ENCODE measurements at places on chromosomes 4 and X.
A peak's percentile ranks its signal among the peaks of the same experiment; 100 is the strongest.

GRCh38 chrX:120791013-120791643, 84.5 kb downstream of the CT47B1 start:
- peak; percentile 10 for DNase-seq

DNA sequence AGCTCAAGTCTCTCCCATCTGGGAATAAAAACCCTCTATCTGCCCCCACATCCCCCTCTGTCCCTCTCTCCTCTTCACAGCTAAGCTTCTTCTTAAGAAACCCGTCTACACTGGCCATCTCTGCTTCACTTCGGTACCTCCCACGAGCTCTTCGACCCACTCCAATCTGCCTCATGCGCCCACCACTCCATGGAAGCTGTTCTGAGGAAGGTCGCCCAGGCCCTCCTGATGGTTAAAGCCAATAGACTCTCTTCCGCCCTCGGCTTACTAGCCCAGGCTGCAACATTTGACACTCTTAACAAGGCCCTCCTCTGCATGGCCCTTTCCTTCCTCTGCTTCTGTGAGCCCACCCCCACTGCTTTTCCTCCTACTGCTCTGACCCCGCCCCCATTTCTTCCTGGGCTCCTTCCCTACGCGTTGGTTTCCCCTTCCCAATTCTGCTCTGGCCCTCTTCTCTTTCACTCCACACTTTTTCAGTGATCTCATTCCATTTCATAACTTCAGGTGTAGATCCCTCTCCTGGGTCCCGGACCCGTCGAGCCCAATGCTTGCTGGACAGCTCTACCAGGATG, 11.8 kb downstream of the IQSEC2 start:
- no peak for DNase-seq

DNA sequence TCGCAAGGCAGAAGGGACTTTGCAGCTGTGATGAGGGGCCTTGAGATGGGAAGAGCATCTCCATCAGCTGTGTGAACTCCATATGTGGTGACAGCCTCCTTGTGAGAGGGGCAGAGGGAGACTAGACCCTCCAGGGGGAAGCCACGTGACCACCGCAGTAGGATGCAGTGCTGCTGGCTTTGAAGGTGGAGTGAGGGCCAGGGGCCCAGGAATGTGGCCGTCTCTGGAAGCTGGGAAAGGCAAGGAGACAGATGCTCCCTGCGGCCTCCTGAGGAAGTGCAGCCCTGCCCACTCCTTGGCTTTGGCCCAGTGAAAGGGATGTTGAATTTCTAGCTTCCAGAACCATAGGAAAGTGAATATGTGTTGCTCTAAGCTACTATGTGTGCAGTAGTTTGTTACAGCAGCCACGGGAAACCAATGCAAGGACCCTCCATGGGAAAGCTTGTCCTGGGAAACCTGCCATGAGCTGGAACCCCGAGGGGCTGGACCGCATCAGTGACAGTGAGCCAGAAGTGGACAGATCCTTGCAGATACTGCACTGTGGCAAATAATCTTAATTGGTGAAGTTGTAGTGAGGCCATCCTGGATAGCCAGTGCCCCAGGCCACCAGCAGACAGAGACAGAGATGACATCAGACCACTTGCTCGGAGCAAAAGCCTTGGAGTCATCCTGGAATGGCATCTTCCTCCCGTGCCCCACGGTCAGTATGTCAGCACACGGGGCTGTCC, 35.4 kb upstream of the SORCS2 start:
- DNase-seq = peak; percentile 49

DNA sequence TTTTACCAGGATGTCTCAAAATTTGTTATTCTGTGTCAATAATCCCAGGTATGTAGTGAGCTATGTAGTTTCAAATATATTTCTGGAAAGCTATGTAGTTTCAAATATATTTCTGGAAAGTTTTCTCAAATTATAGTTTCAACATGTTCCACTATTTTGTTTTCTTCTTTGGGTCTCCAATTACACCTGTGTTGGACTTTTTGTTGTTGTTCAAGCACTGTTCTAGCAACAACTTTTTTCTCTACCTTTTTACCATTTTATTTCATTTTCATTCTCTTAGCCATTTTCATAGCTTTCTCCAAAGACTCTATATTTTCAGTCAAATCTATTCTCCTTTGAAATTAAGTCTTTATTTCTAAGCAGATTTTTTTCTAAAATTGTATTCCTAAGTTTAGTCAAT, 88.4 kb downstream of the LCORL start:
- DNase-seq = no peak

- peak; percentile 15 for DNase-seq
These were observed at the start of gene NPFFR2 for GRCh38 chr4:72031868-72032608. TSS of gene NPFFR2 (plus strand) at chr4:72032000. CDS start at chr4:72128592, 96,592 bp downstream.

DNA sequence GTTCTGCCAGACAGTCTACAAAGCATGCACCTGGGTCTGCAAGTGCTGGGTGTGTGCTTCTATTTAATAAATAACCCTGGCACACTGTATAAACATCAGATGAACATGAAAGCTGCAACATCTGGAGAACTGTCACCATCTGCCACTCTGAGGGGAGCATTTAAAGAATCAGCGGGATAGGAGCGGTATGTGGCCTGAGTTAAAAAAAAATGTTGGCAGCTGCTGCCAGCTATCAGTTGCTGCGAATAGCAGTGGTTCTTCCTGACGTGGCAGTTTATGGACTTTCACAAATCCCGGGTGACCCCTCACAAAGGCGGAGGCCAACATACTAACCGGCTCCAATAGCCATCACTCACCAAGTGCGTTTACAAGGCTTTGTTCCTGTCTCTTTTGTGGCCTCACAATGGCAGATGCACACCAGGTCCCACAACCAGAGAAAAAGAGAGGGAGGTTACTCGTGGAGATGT, 95.1 kb downstream of the RASL11B start:
- DNase-seq = no peak

GRCh38 chrX:122913134-122913533, 270.9 kb upstream of the GRIA3 start:
- DNase-seq = no peak

DNA sequence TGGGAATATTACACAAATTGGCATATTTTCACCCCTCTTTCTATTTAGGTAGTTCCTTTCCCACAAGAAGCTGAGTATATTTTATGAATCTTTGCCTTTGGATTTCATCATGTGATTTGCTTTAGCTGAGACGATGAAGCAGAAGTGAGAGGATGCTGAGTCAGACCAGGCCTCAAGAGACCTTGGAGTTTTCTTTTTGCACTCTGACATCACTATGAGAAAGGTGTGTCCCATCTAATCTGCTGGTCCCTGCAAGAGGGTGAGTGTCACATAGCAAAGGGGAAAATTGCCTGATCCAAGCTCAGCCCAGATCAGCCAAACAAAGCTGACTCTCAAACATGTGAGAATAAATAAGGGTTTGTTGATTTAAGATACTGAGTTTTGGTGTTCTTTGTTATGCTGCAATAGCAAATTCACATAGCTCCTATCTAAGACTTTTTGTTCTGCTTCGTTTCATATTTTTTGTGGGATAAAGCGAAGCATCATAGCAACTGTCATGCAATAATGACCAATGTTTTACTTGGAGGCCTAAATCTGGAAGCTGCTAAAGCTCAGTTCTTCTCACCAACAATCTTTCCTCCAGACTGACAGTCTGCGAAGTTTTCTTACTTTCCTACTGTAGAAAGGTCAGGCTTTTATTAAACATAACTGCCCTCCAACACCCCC, 176.9 kb downstream of the PDHA2 start:
- no peak for DNase-seq

- DNase-seq = no peak
These were observed 372.9 kb upstream of the MAOA start for GRCh38 chrX:43283187-43283586.

DNA sequence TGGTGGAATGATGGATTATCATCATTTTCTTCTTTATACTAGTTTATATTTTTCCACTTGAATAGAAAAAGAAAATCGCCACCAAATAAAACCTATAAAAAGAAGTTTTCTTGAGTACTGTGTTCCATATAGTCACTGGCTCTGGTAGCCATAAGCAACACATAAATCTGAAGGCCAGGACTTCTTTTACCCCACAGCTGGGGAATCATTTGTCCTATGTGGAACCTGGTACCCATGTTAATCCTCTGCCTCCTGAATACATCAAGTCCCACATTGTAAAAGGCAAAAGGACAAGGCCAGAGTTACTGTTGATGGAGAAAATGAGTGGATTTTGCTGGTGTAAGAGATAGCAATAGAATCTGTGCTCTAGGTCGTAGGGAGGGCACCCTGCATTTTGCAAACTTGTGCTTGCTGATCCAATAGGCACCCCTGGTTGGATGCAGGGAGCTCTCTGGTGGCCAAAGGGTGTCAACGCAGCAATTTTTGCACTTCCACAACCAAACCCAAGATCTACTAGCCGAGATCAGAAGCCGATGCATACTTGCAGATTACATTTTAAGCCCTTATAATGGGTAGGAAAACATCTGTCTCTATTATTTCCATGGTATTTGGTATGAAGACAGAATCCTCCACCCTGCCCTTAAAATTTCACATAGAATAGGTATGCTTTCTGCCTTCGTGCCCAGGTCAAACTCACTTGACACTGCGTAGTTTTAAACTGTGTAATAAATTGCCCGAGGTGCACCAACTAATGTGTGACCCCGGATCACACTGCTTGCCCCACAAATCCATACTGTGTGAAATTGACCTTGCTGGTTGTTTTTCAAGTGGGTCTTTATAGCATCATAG, 146.2 kb upstream of the SCML1 start:
- DNase-seq = peak; percentile 49

DNA sequence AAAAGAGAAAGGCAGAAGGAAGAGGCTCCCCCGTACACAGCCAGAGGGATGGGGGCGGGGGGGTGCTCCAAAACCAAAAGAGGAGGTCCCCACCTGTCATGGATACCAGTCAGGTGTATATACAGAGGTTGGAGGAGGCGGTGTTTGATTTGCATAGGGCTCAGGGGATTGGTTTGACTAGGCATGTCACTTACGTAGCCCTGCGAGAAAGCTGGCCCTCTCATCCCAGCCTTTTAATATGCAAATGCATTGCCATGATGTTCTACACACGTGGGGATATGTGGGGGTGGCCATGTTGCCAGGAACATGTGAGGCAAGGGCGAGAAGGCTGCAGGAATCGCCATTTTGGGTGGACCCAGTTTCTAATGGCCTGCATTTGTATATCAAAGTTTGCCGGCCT, 38.6 kb downstream of the TMEM150C start:
- no peak for DNase-seq

- DNase-seq = no peak
These were observed 2.1 kb upstream of the DHRSX start for GRCh38 chrX:2502668-2503519.

DNA sequence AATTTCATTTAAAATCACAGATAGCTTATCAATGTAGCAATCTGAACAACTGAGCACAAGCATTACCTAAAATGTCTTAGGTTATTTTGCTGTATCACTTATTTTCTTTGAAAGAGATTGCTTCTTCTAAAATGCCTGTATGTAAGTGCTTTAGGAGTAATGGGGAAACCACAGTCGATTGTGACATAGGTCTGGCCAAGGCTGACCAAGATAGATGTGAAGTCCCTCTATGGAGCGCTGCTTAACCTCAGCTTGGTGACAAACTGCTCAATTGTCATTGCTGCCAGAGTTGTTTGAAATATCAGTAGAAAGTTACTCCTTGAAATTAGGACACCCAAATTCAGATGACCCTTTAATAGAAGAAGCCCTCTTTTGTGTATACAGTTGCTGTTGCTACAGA, 401.9 kb upstream of the NDST4 start:
- DNase-seq = no peak

GRCh38 chrX:68831405-68832100, 2.7 kb downstream of the EFNB1 start:
- DNase-seq = no peak

DNA sequence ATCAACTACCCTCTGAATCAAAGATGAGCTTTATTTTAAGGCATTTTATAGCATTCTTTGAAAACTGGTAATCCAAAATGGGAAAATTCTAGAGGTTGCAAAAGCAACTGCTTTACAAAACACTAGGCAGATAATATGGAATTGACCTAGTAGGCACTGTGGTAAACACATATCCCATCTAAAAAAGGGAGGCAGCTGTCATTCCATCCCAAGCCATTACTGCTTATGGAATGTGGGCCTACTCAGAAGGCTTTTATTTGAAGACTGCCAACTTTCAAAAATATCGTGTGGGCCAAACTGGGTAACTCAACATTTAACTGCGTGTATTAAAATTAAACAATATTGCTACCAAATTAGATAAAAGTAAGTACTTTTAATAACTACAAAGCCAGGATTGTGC, 19.3 kb downstream of the UBE2D3 start:
- no peak for DNase-seq

GRCh38 chr4:6263526-6264224, 6.0 kb upstream of the WFS1 start:
- DNase-seq = no peak

GRCh38 chrX:11976663-11977062, 161.6 kb upstream of the FRMPD4 start:
- no peak for DNase-seq

GRCh38 chr4:15683143-15683495, 1.5 kb downstream of the FAM200B start:
- DNase-seq = no peak

DNA sequence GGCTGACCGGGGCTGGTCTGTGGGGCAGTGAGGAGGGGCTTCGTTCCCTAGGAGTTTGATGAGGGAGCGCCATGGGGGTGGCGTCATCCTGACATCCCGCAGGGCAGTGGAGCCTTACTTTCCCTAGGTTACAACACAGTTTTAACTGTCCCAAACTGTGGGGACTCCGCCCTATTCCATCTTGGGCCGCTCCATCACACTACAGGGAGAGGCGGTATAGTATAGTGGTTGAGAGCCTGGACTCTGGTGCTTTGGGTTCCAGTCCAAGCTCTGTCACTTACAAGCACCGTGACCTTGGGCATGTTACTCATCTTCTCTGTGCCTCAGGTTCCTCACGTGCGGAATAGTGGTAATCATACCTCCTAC, 44.2 kb downstream of the ZNF185 start:
- no peak for DNase-seq

- no peak for DNase-seq
These were observed 2086.5 kb upstream of the TENM3 start for GRCh38 chr4:180156684-180157083.

GRCh38 chr4:2965262-2965661, 1.9 kb downstream of the GRK4 start:
- DNase-seq = no peak

All from BE2C (cell line).